ENCODE measurements at places on chromosomes 13 and 19. TPM values are rescaled to one million over a fixed set of nuclear protein-coding genes. Genes with fewer than 3 reads are reported as not detected.

GRCh38 chr13:30872685-30873461 is 33.2 kb upstream of the MEDAG start:
- DNase-seq: peak; percentile 87

- no peak for DNase-seq
Measured at GRCh38 chr13:95251641-95252040, 49.6 kb downstream of the ABCC4 start.

GRCh38 chr19:14349426-14349825 is 31.8 kb upstream of the ADGRE5 start:
- DNase-seq: no peak

DNA sequence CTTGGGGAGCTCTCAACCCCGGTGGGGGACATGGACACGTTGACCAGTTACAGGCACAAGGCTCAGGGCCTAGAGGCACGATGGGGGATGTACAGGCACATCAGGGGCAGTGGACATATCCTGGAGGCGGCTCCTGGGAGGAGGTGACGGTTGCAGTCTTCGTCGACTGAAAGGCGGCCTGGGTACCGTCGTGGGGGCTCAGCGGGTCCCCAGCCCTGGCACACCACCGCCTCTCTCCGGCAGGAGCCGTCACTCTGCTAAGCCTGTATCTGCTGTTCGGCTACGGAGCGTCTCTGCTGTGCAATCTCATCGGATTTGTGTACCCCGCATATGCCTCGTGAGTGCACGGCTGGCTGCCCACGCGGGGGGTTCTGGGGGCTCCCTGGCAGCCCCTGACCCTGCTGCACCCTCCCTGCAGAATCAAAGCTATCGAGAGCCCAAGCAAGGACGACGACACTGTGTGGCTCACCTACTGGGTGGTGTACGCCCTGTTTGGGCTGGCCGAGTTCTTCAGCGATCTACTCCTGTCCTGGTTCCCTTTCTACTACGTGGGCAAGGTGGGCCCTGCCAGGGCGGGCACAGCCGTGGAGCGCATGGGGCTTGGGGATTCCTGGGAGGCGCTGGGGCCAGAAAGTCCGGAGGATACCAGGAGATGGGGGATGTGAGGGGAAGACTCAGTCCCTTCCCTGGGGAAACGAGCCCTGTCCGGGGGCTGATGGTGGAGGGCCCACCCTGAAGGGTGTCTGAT is 4.2 kb downstream of the REEP6 start:
- DNase-seq: no peak

The ATXN8OS gene
- polyA plus RNA-seq: not detected

The ALG11 gene
- 7.1 TPM for polyA plus RNA-seq

The PEPD gene
- 48.2 TPM for polyA plus RNA-seq

GRCh38 chr13:30978981-30979956 is 46.8 kb downstream of the TEX26 start:
- peak; percentile 77 for DNase-seq

- DNase-seq: no peak
Measured at GRCh38 chr13:46647512-46648065, 94.6 kb downstream of the LRCH1 start.

- DNase-seq: no peak
Measured at GRCh38 chr13:32830336-32831031, 185.7 kb upstream of the KL start.

DNA sequence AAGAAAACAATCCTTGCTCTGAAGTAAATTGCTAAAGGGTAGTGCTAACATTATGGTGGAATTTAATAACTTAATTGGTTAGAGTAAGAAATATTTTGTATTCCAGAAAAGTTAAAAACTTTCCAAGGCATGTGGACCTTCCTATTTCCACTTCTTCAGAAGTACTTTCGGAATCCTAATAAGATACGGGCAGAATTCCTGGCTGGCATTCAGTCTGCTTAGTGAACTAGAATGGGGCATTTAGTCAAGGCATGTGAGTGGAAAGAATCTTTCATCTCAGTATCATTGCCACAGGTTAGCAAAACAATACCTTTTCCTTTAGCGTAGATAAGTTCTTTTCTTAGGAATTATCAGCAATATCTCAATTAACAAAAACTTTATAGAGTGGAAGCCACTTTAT is 85.1 kb downstream of the TNFRSF19 start:
- DNase-seq: no peak

The MED26 gene
- polyA plus RNA-seq: 2.6 TPM

GRCh38 chr13:33775339-33776108 is 42.4 kb upstream of the RFC3 start:
- no peak for DNase-seq

GRCh38 chr13:75661443-75661842 is 25.3 kb downstream of the LMO7 start:
- DNase-seq: no peak

The CBY2 gene
- polyA plus RNA-seq: not detected

DNA sequence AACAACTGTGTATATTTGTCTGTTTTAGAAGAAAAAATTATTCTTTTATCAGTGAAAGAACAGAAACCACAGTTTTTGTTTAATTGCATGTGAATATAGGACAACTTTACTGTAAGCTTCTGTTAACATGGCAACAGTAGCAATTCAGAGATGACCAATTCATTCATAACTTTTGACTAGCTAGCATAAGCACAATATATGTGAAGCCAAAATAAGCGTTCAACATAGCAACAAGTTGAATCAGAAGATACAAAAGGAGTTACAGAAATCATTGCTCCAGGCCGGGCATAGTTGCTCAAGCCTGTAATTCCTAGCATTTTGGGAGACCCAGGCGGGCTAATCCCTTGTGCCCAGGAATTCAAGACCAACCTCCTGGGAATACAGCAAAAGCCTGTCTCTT is 197.1 kb upstream of the GPC6 start:
- DNase-seq: no peak

DNA sequence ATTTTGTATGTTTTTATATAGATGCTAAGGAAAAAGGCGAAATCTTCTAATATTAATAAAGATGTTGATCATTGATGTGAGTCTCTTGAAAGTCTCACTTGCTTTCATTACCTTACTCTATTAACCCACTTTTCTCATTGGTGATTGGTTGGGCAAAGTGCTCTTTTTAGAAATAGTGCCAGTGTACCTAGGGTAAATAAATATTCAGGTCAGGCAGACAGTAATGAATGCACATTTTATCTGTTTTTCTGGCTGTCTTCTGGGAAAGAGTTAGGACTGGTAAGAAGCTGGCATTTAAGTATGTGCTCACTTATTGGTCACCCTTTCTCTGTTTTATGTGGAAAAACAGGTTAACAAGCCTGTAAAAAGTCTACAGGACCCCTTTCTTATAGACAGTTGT is 11.2 kb downstream of the SERP2 start:
- DNase-seq: no peak

DNA sequence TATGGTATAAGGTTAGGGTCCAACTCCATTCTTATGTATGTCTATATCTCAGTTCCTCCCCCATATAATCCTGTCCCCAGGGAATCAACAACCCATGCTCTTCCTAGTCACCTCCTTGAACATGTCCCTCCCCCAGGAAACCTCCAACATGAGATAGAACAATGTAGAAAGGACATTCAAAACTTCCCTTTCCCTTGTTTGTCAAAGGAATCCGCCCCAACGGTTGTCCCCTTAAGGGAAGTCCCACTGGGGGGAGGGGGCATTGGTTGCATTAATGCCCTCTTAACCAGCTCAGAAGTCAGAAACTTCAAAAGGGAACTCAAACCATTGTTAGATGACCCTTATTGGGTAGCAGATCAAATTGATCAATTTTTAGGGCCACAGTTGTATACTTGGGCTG is 6.8 kb upstream of the ZNF561 start:
- no peak for DNase-seq

DNA sequence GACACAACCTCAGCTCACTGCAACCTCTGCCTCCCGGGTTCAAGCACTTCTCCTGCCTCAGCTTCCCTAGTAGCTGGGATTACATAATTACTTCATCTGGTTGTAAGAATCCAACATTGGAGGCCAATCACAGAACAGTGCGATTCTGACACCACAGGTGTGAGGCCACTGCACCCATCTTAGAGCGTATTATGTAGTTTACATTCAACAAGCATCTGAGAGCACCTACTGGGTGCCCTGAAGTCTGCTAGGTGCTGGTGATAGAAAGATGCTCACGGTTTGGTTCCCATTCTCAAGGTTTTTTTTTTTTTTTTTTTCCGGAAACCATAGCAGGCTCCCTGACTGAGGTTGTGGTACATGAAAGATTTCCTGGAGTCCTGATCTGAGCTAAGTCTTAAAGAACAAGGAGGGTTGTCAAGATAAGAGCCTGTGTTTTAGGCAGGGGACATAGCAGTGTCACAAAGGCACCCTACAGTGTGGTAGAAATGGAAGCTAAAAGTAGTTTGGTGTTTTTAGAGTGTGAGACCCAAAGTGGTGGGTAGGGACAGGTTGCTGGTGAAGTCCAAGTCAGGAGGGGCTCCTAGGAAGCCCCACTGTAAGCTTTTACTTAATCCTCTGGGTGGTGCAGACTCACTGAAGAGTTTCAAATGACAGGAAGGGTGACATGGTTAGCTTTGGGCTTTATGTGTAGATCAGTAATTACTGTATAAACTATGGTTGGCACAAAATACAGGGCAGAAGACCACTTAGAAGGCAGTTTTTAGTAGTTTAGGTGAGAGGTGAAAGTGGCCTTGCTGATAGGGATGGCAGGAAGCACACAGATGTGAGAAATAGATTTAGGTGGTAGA is 15.2 kb downstream of the SAE1 start:
- no peak for DNase-seq

The CSNK1G2 gene
- polyA plus RNA-seq: 59.8 TPM

The KLF16 gene
- polyA plus RNA-seq: 5.1 TPM

The S1PR5 gene
- polyA plus RNA-seq: 1.3 TPM

DNA sequence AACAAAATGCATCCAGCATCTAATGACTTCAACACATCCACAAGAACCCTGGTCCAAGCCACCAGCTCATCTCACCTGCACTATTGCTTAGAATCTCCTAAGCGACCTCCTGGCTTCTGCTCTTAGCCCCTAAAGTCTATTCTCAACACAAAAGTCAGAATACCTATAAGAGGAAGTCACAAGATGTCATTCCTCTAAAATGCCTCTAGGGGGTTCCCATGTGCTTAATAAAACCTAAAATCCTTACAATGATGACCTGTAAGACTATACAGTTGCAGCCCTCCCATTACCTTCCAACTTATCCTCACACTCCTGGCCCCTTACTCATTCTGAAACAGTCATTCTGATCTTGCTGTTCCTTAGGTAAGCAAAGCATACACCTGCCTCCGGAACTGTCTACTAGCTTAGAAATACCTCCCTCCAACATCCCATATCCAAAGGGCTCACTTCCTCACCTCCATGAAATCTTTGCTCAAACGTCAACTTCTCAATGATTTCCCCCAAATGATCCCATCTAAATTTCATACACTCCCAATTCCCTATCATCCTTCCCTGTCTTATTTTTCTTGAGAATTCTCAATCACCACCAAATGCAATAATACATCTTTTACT is 10.0 kb downstream of the ATP7B start:
- DNase-seq: no peak

- no peak for DNase-seq
Measured at GRCh38 chr13:23510979-23511735, 59.1 kb upstream of the TNFRSF19 start.

The RFX2 gene
- polyA plus RNA-seq: 12.6 TPM

The MAP4K1 gene
- polyA plus RNA-seq: 2.1 TPM

- DNase-seq: no peak
Measured at GRCh38 chr13:110211046-110211445, 95.9 kb downstream of the COL4A1 start.

DNA sequence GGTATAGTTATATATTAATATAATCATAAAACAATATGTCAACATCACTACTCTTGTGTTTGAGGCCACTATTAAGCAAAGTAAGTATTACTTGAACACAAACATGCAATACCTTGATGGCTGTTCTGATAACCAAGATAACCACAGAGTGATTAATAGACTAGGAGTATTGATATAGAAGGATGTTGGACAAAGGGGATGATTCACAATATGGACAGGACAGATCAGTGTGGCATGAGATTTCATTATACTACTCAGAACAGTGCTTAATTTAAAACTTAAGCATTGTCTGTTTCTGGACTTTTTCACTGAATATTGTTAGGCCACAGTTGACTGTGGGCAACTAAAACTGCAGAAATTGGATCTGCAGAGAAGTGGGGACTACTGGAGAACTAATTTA is 384.2 kb downstream of the SLITRK1 start:
- DNase-seq: no peak

The CGB5 gene
- polyA plus RNA-seq: not detected

GRCh38 chr19:7304200-7304599 is 10.0 kb upstream of the INSR start:
- peak; percentile 31 for DNase-seq

DNA sequence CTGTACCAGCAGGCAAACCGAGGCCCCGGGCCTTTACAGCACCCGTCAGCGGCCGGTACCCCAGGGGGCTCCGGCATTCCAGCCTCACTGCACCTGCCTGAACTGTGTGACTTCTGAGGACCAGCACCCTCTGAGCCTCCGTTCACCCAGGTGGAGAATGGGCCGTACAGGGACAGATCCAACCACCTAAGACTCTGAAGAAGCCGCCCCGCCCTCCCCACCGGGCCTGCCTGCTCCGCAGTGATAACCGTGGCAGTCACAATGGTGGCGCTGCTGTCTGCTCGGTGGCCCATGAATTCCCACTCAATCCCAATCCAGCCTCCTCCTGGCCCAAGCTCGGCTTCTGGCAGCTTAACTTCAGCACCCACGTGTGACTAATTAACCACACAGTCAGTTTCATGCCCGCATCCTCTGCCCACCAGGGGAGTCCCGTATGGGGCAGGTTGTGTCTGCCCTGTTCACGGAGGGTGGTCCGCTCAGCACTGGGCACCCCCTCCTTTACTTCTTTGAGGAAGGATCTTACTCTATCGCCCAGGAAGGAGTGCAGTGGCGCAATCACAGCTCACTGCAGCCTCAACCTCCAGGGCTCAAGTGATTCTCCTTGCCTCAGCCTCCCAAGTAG is 3.4 kb downstream of the TCF3 start:
- DNase-seq: no peak

DNA sequence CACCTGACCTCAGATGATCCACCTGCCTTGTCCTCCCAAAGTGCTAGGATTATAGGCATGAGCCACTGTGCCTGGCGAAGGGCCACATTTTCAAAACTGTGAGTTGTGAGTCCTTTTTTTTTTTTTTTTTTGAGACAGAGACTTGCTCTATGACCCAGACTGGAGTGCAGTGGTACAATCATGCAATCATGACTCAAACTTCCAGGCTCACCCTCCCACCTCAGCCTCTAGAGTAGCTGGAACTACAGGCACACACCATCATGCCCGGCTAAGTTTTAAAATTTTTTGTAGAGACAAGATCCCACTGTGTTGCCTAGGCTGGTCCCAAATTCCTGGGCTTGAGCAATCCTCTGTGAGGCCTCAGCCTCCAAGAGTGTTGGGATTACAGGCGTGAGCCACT is 3.8 kb upstream of the MYPOP start:
- DNase-seq: no peak

The CDX2 gene
- polyA plus RNA-seq: 27.7 TPM

DNA sequence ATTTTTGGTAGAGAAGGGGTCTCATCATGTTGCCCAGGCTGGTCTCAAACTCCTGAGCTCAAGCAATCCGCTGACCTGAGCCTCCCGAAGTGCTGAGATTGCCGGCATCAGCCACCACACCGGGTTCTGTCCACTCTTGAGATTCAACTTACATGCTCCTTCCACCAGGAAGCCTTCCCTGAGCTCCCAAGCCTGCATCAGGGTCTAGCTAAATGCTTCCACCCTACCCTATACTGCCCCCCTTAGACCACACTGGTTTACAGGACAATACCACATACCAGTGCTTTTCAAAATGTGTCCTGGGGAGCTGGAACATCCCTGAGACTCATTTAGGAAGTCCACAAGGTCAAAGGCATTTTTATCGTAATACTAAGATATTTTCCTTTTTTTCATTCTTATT is 15.1 kb upstream of the CACNG8 start:
- DNase-seq: peak; percentile 8

GRCh38 chr19:3830621-3831589 is 37.9 kb downstream of the ZFR2 start:
- DNase-seq: no peak

GRCh38 chr19:7739801-7740681 is 7.3 kb downstream of the CD209 start:
- DNase-seq: no peak

Data from aorta (tissue), 5 donors.